Heart right ventricle (tissue), 16 donors: ENCODE measurements at places on chromosomes 5 and 9. TPM values are rescaled to one million over a fixed set of nuclear protein-coding genes. Genes with fewer than 3 reads are reported as not detected.
A peak's percentile ranks its signal among the peaks of the same experiment; 100 is the strongest.

CDC25C gene
- polyA plus RNA-seq, result 0.03 TPM

SHOC1 gene
- not detected for polyA plus RNA-seq

C9orf43 gene
- polyA plus RNA-seq, result 0.06 TPM

GRPEL2 gene
- 4.8 TPM for polyA plus RNA-seq

NIM1K gene
- polyA plus RNA-seq, result 0.07 TPM

SLC6A19 gene
- not detected for polyA plus RNA-seq

DNA sequence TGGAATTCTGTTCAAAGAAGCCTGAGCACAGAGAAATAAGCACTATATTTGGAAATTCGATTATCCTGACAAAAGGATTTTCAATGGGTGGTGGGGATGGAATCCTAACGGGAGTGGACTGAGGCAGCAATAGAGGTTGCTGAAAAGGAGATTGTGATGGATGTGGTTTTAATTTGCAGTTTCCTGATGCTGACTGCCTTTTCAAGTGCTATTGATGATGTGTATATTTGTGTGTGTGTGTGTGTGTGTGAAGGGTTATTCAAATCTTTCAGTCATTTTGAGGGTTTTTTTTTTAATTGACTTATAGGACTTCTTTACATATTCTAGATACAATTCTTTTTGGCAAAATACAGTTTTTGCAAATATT, 614.5 kb downstream of the HINT1 start:
- no peak for DNase-seq

DNA sequence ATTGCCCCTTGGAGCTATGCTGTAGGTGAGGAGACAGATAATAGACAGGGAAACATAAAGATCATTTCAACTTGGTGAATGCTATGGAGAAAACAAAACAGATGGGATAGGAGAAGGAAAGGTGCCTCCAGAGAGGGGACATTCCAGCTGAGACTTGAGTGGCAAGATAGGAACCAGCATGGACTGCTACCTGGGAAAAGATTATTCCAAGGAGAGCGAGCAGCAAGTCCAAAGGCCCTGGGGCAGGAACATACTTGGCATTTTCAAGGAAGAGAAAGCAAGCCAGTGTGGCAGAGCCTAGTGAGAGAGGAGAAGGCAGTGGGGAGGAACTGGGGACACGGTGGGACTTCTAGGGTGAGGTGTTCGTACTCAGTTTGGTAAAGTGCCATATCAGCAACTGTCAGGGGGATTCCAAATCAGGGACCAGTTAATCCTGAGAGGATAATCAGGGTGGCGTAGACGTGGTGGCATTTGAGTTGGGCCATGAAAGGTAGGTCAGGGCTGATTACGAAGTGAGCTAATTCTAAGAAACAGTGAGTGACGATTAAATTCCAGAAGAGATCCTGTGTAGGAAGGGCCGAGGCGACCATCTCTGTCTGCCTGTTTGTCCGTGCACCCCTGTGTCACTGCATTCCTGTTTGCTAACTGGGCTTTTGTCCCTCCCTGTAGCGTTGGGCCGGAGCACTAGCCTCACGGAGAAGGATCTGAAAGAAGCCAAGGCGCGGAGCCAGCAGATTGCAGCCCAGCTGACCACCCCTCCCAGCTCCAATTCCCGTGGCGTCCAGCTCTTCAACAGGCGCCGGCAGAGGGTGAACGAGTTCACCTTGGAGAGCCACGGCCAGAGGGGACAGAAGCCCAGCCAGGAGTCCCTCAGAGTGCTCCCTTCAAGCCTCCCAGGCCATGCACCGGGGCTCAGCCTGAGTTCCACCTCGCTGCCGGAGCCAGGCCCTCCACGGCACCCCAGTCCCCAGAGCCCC, 7.1 kb downstream of the SYNPO start:
- peak; percentile 82 for DNase-seq

GRCh38 chr9:80072451-80072850, 500.7 kb downstream of the TLE4 start:
- DNase-seq, result no peak

DNA sequence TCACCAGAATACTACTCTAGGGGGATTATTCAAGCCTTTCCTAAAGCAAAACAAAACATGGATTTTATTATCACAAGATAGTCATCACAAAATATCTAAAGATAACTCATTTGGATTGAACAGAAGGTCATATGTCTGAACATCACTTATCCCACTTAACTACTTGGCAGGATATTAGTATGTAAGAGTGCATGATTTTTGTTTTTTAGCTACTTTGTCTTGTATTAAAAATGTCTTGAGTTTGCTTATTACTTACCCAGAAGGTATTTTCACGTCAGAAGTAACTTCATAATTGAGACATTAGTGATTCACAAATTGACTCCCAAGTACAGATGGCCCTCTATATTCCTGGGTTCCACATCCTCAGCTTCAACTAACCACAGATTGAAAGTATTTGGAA, 113.8 kb downstream of the TLE4 start:
- no peak for DNase-seq

DNA sequence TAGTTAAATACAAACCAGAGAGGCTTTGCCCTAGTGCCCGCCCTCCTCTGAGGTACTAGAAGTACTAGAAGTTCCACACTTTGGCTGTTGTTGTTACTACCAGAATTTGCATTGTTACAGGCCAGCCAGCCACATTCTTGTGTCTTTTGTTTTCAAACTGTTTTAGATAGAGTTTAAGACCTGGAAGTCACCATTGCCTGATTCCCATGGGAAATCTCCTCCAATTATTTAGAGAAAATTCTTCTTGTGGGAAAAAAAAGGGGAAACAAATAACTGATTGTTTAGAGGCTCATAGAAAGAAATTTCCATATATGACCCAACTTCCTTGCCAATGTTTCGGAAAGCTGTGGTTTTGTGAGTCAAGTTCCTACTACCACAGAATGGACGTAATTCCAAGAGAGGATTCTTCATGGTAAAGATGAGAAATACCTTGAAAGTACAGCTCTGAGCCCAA, 252.2 kb downstream of the GOLPH3 start:
- no peak for DNase-seq

DNA sequence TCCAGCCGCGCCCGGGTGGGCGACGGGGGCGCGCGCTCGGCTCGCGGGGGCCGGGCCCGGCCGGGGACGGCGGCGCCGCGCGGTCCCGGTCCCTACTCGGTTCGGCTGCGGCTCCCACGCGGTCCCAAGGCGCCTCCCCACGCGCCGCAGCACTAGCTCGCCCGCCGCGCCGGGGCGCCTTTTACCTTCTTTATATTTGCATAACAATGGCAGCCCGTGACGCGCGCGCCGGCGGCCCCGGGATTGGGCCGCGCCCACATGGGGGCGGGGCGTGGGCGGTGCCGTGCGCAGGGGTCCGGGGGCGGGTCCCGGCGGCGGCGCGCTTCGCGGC, at the start of gene NRARP:
Gene NRARP, minus strand, starts transcription at position 154 of the 331 bp plus-strand sequence. CDS start 343 bp downstream, outside the sequence.
- DNase-seq, result peak; percentile 92

- DNase-seq, result no peak
These were observed 3.3 kb upstream of the RALGDS start for GRCh38 chr9:133124123-133124906.

DNA sequence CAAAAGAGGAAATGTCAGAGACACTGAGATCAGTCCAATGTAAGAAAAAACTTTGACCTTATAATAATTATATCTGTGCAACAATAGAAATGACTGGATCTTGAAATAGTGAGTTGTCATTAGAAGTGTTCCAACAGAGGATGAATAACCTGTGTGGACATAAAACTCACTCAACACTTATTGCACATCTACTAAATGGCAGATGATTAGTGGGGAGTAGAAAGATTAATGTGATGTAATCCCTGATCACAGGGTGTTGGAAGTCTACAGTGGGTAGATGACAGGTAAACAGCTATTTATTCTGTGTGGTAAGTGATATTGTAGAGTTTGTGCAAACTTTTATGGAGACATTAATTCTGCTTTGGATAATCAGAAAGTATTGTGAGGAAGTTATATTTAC, 177.3 kb upstream of the HMHB1 start:
- DNase-seq, result no peak

DNA sequence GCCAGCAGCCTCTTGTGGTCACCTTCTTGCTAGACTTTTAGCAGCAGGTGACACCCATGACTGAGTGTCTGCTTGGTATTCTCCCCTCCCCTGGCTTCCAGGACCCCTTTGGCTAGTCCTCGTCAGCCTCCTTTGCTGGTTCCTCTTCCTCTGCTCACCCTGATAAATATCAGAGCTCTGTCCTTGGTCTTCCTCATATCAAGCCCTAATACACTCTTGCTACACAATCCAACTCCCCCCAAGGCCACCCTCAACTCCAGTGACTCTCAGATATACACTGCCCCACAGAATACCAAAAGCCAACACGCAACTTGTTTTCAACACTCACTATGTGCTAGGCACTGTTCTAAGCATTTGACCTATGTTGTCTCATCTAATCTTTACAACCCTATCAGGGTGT, 30.3 kb upstream of the LCP2 start:
- no peak for DNase-seq

DNA sequence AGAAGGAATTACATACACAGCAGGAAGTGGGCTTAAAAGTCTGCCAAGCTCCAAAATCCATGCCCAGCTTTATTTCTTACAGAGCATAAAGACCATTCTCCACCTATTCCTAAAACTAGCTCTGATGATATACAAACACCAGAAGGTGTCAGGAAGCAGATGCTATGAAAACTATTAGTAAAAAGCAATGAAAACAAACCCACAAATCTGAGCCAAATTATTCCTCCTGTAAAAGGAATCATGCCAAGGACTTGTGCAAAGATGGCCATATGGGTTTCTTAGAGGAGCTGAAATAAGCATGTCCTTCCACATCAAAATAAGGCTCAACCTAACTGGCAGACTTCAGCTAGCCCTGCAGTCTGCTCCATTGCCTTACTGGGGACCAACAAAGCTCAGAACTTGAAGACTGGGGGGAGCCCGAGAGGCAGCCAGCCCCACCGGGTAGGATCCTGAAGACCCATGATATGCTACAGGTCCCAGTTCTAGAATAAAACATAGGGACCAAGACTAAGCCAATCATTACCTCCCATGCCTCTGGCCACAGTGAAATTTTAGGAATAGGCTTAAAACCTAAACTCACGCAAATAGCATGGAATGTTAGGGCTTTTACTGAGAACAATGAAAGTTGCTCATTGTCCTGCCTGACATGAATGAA, 42.8 kb upstream of the GABRP start:
- no peak for DNase-seq

- no peak for DNase-seq
These were observed 1523.9 kb downstream of the MAT2B start for GRCh38 chr5:165029099-165029870.

DNA sequence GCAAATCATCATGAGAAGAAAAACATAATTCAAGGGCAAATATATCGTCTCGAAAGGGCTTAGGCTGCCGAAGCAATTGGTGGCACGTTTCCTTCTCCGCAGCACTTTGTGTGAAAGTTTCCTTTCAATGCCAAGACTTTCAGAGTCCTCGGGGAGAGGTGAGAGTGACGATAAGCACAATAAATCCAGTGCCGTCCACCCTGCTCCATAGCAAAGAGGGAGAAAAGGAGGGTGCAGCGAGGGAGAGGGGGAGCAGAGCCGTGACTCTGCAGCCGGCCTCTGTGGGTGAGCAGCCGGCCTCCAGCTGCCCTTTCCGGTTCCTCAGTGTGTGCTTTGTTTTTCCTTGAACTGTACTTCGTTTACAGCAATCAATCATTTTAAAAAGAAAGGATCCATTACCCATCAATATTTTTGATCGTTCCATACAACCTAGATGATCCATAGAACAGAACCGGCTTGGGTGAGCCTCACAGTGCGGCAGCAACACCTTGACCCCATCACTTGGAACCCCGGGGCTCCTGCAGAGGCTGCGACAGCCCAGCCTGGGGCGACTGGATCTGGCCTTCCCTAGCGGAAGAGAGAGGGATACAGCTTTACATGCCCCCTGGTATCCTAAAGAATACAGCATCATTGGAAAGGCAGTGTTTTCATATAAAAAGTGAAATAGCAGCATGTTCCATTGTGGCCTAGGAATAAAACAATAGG, 247.0 kb upstream of the IRX4 start:
- DNase-seq, result no peak

DNA sequence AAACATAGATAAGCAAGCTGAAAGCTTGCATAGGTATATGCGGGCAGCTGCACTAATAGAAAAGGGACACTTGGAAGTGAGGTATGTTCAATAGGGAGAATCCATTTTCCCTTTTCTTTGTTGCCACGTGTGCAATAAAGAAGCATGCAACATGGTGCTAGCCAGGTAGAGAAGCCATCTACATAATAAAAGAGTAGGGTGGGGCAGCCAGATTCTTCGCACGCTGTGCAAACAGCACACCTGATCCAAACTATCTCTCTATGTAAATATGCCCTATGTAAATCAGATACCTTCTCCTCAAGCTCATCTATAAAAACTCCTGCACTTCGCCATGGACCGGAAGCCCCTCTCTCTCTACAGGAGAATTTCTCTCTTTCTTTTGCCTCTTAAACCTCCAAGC, 91.9 kb upstream of the C9orf72 start:
- no peak for DNase-seq

DNA sequence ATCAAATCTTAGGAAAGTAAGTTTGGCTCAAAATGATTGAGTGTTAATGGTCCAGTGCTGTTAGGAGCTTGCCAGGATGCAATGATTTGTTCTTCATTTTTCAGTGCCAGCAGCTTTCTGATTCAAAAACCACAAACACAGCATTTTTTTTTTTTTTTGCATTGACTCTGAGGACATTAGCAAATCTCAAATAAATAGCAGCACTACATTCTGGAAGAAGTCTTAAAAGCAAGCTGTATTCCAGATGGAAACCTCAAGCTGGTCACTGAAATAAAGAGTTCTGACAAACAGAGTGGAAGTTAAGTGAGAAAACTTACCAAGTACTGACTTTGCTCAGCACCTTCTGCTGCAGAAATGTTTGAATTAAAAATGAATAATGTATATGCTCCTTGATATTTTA, 1653.1 kb upstream of the CDH9 start:
- DNase-seq, result no peak
